HFFc6 (cell line): ENCODE measurements at places on chromosomes 4 and X.

- no peak for DNase-seq
Measured at GRCh38 chr4:119244832-119245231, 32.3 kb downstream of the USP53 start.

GRCh38 chr4:185344743-185345538, 50.8 kb downstream of the LRP2BP start:
- DNase-seq = no peak

DNA sequence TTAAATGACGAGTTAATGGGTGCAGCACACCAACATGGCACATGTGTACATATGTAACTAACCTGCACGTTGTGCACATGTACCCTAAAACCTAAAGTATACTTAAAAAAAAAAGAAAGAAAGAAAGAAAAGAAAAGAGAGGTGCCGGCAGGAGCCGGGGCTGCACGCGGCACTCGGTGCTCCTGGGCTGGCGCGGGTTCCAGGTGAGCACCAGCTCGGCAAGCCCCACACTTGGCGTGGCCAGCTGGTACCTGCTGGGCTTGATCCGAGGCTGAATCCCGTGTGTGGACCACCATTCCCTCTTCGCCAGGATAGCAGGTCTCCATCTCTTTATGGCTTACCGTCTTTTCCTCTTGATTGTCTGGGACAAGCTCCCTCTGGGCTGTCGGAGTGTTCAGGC, 17.9 kb upstream of the HERC6 start:
- DNase-seq = no peak

DNA sequence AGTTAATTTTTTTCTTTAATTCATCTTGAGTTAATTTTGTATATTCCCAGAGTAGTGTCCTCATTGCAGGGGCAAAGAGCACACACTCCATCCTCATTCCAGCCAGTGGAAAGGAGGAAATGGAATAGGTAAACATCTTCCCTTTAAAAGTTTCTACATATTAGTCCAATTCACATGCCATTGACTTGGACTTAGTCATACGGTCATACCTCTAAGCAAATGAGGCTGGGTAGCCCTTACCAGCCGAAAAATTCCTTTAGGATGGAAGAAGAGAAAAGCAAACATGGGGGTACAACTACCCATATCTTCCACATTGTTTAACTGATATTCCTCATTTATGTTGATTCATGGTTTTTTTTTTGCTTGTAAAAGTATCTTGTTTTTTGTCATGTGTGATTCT, 37.4 kb upstream of the NDP start:
- no peak for DNase-seq

DNA sequence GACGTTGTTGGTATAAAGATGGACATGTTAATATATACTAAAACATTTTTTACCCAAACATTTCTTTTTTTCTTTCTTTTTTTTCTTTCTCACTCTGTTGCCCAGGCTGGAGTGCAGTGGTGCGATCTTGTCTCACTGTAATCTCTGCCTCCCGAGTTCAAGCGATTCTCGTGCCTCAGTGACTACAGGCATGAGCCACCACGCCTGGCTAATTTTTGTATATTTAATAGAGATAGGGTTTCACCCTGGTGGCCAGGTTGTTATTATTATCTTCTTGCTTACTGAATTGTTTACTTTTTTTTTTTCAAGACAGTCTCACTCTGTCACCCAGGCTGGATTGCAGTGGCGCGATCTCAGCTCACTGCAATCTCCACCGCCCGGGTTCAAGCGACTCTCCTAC, 68.8 kb downstream of the HOPX start:
- DNase-seq = no peak

DNA sequence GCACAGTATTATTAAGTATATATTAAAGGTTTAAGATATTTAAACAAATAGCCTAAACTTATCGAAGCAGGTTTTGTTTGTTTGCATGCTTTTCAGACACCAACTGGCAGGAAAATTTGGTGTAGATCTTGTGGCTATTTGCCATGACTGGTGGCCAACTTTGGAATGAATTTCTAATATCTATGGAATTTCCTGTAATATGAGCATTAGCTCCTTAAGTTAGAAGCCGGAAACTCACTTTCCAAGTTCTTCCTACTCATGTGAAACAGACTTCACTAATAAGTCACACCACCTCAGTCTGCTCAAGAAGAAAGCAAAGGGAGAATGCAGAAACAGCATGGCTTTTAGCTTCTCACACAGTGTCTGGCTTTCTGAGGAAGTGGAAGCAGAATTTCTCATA, 563.9 kb downstream of the GRXCR1 start:
- peak; percentile 27 for DNase-seq

- peak; percentile 48 for DNase-seq
Measured at GRCh38 chr4:100428051-100428450, 89.8 kb downstream of the EMCN start.

- no peak for DNase-seq
Measured at GRCh38 chrX:35675151-35675550, 123.0 kb upstream of the MAGEB16 start.
